ENCODE measurements at places on chromosomes 13 and 19.

DNA sequence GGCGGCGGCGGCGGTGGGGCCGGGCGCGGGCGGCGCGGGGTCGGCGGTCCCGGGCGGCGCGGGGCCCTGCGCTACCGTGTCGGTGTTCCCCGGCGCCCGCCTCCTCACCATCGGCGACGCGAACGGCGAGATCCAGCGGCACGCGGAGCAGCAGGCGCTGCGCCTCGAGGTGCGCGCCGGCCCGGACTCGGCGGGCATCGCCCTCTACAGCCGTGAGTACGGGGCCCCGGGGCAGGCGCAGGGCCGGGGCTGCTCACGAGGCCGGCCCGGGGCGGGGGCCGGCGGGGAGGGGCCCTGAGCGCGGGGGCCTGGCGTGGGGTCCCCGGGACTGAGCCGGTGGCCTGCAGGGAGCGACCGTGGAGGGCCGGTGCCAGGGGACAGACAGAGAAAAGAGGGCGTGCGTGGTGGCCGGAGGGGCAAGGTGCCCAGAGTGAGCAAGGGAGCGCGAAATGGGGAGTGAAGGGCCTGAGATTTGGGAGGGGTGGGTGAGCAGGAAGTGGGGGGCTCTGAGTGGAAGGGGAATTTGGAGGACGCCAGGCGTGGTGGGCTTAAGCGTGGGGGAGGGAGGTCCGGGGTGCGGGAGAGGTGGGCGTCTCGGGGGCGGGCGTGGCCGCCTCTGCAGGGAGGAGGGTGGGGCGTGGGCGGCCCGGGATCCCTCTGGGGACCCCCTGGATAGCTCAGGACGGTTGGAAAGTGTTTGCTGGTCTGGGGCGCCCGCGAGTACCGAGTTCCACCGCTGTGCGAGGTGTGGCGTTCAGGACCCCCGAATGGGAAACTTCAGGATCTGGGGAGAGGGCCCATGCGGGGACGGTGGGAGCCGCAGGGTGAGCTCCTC lies 575 bp downstream of the CARM1 start:
- DNase-seq, result no peak

DNA sequence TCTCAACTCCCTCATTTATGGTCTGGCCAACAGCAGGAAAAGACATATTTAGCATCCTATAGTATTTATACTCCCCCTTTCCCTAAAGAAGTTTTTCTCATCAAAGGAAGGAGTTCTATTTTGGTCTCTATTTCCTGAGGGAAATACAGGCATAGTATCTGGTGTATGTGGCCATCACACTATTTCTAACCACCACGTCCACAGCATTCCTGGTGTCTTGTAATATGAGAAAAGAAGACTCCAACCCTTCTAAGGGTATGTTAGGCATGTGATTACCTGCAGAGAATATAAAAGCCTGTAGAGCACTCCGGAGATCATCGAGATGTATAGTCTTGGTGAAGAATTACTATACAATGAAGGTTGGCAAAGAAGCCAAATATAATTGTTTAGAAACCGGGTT lies 137.4 kb downstream of the VWA8 start:
- no peak for DNase-seq

DNA sequence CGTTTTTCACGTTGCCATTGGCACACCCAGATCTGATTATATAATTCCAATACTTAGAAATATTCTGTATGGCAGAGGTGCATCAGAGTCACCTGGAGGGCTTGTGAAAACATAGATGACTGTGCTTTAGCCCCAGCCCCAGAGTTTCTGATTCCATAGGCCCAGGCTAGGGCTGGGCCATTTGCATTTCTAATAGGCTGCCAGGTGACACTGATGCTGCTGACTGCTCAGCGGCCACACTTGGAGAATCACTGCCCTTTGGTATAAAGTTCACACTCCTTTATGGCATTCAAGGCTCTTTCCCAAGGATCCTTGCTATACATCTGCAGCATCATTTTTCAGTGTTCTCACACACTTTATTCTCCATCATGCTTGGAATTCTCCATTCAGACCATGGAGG lies 137.1 kb downstream of the AKAP11 start:
- no peak for DNase-seq

DNA sequence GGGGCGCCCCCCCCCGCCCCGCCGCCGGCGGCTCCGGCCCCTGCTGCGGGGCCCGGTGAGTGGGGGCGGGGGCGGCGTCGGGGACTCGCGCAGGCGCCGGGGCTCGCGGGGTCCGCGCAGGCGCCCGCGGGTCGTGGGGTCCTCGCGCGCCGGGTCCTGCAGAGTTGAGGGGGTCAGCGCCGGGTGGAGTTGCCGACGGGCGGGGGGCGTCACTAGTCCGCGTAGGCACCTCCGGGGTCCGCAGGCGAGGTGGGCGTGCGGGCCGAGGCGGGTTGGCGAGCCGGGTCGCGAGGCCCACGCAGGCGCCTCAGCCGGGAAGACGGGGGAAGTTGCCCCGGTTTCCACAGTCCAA lies 365 bp downstream of the PPP6R1 start:
- no peak for DNase-seq

GRCh38 chr19:47765523-47766358 lies 12.8 kb upstream of the SELENOW start:
- no peak for DNase-seq

DNA sequence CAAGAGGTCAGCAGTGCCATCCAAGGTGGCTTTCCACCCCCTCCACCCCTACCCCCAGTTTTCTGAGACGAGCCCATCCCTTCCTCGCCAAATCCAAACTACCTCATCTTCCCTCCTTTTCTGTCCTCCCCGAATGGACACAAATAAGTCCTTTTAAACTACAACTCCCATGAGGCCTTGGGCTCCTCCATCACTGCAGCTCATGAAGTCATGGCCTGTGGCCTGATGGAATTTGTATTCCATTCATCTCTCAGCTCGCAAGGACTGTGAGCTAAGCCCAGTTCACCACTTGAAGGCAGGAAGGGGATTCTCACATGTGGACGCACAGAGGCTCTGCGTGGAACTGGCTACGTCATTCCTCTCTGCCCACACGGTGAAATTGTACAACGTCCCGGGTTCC lies 12.5 kb downstream of the PTPRH start:
- no peak for DNase-seq

GRCh38 chr13:76820759-76821158 lies 65.4 kb downstream of the KCTD12 start:
- DNase-seq, result no peak

GRCh38 chr19:42285541-42285941 lies 16.4 kb upstream of the PRR19 start:
- no peak for DNase-seq

GRCh38 chr13:102325321-102325720 lies 76.5 kb downstream of the FGF14 start:
- no peak for DNase-seq

DNA sequence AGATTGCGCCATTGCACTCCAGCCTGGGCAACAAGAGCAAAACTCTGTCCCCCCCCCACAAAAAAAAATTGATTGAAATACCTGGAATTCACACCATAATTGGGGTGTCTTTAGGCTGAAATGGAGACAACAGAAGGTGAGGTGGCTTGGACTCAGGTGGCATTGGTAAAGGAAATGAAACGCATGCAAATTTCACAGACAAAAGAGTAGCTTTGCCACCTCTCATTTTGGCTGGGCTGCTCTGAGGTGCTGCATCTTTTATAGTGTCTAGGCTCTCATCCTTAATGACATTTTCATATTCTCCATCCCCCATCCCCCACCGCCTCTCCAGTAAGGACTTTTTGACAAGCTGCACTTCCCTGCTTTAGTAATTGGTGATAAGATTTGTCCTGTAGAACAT lies 6.9 kb downstream of the UBE2L5 start:
- DNase-seq, result no peak

Measured in NCI-H524 treated with DMSO at 0.1 percent for 48 hours (cell line).